ENCODE measurements at places on chromosomes 2 and 18. TPM values are rescaled to one million over a fixed set of nuclear protein-coding genes. Genes with fewer than 3 reads are reported as not detected.
A peak's percentile ranks its signal among the peaks of the same experiment; 100 is the strongest.

DNA sequence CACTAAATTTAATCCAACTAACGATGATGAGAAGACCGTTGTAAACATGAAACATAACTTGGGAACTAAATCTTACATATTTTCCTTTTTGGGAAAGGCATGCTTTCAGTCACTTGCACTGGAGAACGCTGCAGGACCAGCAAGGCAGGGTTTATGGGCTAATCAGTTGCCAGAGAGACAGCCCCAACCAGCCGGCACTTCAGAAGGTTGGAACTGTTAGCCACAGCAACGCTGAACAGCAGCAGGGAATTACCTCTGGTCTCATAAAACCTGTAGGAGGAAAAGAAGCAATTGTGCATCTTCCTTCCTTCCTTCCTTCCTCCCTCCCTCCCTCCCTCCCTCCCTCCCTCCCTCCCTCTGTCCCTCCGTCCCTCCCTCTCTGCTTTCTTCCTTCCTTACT lies 33.9 kb upstream of the SIX2 start:
- no peak for DNase-seq
- H3K27me3 ChIP-seq = peaks cover 45% of the 10 kb centered on the region
- no peak overlapping the region for H3K27ac ChIP-seq
- H3K36me3 ChIP-seq = no peaks in the 10 kb centered on the region
- H3K4me1 ChIP-seq = no peaks in the 10 kb centered on the region
- H3K4me3 ChIP-seq = no peak overlapping the region

DNA sequence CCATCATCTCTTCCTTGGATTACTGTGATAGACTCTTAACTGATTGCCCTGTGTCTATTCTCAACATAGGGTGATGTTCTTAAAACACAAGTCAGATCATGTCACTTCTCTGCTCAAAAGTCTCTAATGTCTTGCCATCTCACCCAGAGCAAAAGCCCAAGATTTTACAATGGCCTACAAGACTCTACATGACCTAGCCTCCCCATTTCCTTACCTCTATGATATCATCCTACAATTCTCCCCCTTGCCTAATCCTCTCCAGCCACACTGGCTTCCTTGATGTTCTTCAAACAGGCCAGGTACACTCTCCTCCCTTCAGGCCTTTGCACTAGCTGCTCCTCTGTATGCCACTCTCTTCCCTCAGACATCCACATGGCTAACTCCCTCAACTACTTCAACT lies 55.1 kb downstream of the ROCK1 start:
- H3K27ac ChIP-seq = no peak overlapping the region
- peaks cover 8% of the 10 kb centered on the region for H3K4me1 ChIP-seq
- H3K27me3 ChIP-seq = no peaks in the 10 kb centered on the region

DNA sequence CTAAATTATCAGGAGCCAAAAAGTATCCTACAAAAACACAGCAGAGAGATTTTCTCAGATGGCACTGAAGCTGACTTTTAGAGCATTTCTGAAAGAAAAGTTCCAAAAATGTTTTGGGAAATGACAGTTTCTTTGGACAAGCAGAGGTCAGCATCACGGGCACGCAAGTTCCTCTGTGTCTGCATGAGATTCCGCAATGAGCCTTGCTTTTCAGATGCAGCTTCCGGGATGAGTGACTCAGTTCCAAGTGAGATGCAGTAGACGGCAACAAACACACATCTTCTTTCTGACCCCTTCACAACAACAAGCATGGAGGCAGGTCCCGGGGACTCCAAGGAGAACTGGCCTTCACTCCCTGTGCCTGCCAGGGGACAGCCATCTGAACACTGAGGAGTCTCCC lies 76.6 kb downstream of the EIPR1 start:
- H3K36me3 ChIP-seq = peaks cover 7% of the 10 kb centered on the region
- no peak for DNase-seq
- peak overlapping the region; percentile 89 for H3K27ac ChIP-seq
- H3K4me1 ChIP-seq = peaks cover 63% of the 10 kb centered on the region
- H3K4me3 ChIP-seq = no peak overlapping the region

GRCh38 chr2:234986876-234987720 lies 35.3 kb downstream of the SH3BP4 start:
- peaks cover 7% of the 10 kb centered on the region for H3K27me3 ChIP-seq
- H3K27ac ChIP-seq = no peak overlapping the region
- no peaks in the 10 kb centered on the region for H3K36me3 ChIP-seq

GRCh38 chr2:144158096-144158495 lies 361.8 kb downstream of the ZEB2 start:
- peaks cover 15% of the 10 kb centered on the region for H3K4me1 ChIP-seq
- H3K27ac ChIP-seq = no peak overlapping the region
- no peak for DNase-seq
- H3K4me3 ChIP-seq = no peak overlapping the region

- H3K4me1 ChIP-seq = no peaks in the 10 kb centered on the region
- no peaks in the 10 kb centered on the region for H3K27me3 ChIP-seq
- no peak overlapping the region for H3K27ac ChIP-seq
- H3K36me3 ChIP-seq = peaks cover 4% of the 10 kb centered on the region
Observed at GRCh38 chr18:45724601-45725000, 620 bp downstream of the SLC14A1 start.

GRCh38 chr2:216849987-216850386 lies 9.9 kb downstream of the TNP1 start:
- peaks cover 4% of the 10 kb centered on the region for H3K36me3 ChIP-seq
- H3K4me3 ChIP-seq = no peak overlapping the region
- no peak for DNase-seq
- peaks cover 11% of the 10 kb centered on the region for H3K27me3 ChIP-seq

DNA sequence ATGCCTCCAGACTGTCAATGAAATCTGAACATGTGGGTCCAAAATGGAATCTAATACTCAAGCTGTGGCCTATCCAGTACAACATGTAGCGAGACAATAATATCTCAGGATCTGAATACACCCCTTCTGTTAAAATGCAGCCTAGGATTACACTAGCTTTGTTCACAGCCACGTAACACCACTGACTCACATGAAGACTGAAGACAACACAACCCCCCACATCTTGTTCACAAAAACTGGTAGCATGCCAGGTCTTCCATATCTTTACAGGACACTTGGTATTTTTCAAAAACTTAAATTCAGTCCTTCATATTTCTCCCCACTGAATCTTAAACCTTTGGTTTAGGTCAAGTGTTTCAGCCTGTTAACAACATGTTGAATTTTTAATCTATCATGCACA lies 84.2 kb downstream of the SLC8A1 start:
- H3K36me3 ChIP-seq = no peaks in the 10 kb centered on the region
- no peak for DNase-seq
- H3K4me1 ChIP-seq = no peaks in the 10 kb centered on the region
- H3K4me3 ChIP-seq = no peak overlapping the region

The MEP1B gene
- total RNA-seq = 0.20 TPM

The BCL11A gene
- 0.81 TPM for total RNA-seq

The REG3A gene
- not detected for total RNA-seq

Data from natural killer cell treated with Interleukin-12 subunit alpha and Interleukin-12 subunit beta and Interleukin-15 and Interleukin-18, amount 100 ng/mL, for 72 hours (primary cell).